ENCODE measurements at places on chromosomes 3 and 15.

GRCh38 chr15:23773093-23773492, 86.0 kb upstream of the NDN start:
- no peak for DNase-seq

GRCh38 chr15:79209116-79209515, 73.4 kb upstream of the ANKRD34C start:
- no peak for DNase-seq

DNA sequence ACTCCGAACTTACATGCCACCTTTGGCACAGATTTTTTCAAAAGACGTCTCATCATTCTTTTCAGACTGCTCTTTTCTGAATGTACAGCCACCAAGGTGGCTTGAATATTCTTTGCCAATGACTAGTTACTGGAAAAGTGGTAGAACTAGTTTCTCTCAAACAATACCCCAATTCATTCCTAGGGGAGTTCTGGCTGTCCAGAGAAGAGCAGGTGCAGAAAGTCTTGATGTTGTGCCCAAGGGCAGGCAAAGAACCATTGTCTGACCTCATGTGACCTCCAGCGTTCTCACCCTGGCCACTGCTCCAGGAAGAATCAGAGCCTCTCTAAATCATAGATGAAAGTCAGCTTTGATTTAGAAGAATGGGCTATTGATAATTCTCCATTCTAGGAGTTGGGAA, 5.5 kb downstream of the LMOD3 start:
- no peak for DNase-seq

- DNase-seq, result no peak
These were observed 52.5 kb downstream of the IFT80 start for GRCh38 chr3:160346511-160346910.

DNA sequence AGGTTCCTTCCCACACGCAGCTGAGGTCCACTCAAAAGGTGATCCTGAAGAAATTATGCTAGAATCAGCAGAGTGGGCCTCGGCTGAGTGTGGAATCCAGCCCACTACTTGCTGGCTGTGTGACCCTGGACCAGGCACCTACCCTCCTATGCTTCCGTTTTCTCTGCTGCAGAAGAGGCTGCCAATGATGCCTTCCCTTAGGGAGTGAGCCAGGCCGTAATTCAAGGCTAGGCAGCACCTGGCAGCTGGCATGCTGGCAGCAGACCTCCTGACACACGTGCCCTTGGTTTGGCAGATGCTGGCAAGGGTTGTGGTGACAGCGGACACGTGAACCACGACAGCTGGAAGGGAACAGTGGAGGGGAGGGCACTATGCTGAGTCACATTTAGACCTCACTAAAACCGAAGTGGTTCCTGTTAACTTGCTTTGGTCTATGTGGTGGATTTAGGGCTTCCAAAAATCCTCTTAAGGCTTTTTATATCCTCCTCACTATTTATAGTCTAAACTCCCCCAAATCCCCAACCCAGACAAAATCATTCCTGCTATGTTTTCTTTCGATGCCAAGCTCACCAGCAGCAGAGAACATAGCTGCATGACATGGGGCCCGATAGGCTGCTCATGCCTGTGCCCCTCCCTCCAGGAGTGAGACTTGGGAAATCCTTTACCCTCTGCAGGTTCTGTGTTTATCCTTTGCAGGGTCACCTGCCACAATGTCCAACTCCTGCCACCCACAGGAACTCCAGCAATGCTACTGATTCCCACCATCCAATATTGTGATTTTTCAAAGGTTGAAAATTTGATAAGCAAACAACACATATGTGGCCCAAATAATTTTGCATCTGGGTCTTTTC, 10.6 kb upstream of the PCSK6 start:
- peak; percentile 69 for DNase-seq

- no peak for DNase-seq
These were observed 40.7 kb downstream of the GASK1A start for GRCh38 chr3:43019826-43020225.

- no peak for DNase-seq
These were observed 29.0 kb downstream of the AMOTL2 start for GRCh38 chr3:134345202-134345601.

DNA sequence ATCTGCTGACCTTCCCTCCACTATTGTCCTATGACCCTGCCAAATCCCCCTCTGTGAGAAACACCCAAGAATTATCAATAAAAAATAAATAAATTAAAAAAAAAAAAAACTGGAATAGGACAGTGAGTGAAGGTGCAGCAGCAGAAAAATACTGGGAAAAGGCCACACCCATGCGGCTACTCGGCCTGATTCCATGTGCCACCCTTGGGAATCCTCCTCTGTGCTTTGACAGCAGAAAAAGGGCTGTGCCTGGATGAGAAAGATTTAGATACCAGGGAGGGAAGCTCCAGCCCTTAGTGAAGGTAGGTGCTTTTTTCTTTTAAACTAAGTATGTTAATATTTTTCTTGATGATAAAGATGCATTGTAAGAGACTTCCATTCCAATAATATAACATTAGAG, 107.8 kb downstream of the CTNNB1 start:
- no peak for DNase-seq

DNA sequence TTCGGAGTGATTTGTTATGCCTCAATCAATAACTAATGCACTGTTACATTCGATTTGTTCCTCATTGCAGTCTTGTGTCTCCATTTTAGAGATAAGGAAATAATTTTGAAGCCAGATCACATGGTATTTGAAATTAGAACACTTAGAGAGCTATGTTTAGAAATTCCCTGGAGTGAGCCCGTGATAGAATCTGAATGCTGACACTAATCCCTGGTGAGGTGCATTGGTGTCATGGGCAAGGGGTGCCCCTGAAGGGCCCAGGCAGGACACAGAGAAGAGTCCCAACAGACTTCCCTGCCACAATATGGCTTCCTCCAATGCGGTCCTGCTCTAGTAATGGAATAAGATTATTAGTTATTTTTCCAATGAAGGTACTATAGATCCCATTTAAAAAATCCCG, 223.0 kb downstream of the NR2F2 start:
- DNase-seq, result no peak

DNA sequence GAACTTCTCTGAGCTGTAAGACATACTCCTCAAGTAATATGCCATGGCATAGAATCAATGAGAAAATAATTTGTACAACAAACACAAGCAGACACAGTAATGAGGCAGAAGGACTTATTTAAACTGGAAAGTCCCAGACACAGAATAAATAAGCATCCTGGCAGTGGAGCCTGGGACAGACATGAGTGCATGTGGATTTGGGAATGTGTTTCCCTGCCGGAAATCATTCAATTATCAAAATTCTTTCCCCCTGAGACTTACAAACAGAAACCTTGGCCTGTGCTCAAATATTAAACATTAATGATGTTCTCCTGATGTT, 520.1 kb downstream of the ROBO1 start:
- DNase-seq, result no peak

- no peak for DNase-seq
These were observed 384.7 kb downstream of the NTRK3 start for GRCh38 chr15:87871731-87872320.

GRCh38 chr3:118077332-118077731, 957.3 kb downstream of the IGSF11 start:
- no peak for DNase-seq

DNA sequence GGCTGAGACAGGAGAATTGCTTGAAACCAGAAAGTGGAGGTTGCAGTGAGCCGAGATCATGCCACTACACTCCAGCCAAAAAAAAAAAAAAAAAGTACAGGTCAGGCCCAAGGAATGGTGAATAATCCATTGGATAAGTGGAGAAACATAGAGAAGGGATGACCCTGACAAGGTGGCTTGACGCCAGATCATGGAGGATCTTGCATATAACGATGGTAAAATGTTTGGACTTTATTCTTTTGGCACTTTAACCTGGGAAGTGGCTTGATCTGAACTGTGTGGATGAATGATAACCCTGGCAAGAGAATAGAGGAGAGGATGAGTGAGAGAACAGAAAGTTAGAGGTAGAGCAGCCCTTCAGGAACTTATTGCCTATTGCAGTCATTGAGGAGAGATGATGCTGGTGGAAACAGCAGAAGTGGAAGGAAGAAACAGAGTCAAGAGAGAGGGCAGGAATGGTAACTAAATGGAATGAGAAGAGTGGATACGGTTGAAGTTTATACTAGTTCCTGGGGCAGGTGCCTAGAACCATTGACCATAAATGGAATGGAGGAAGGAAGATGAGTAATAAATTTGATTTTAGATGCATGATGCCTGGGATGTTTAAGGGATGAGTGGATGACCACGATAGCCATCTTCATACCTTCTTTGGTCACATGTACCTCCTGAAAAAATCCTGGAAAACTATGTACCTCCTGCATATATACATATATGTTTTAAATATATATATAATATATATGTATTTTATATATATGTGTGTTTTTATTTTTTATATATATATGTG, 57.8 kb downstream of the BLM start:
- DNase-seq, result no peak

DNA sequence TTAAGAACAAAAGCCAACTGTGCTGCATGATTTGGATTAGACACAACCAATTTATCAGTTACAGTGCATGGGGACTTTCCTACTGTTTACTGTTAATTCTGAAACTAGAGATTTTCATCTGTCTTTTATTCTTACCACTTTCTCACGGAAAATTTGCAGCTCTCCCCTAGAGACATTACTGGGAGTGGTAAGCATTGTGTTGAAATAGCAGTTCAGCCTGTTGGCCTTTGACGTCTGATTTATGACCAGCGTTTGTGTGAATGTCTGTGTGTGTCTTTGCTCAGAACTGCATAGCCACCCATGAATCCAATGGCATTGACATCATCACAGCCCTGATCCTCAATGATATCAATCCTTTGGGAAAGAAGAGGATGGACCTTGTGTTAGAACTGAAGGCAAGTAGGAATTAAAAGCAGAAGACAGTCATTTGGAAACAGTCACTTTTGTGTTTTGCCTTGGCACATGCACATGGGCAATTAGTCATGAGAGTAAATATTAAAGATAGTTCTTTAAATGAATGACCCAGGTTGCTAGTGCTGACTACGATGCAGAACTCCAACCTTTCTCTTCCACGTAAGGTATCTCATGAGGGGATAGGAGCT, 202.2 kb upstream of the BHLHE40 start:
- no peak for DNase-seq

GRCh38 chr3:184500344-184500923, 61.2 kb upstream of the EPHB3 start:
- no peak for DNase-seq

GRCh38 chr15:64456634-64457108, 3.7 kb upstream of the ZNF609 start:
- peak; percentile 36 for DNase-seq

DNA sequence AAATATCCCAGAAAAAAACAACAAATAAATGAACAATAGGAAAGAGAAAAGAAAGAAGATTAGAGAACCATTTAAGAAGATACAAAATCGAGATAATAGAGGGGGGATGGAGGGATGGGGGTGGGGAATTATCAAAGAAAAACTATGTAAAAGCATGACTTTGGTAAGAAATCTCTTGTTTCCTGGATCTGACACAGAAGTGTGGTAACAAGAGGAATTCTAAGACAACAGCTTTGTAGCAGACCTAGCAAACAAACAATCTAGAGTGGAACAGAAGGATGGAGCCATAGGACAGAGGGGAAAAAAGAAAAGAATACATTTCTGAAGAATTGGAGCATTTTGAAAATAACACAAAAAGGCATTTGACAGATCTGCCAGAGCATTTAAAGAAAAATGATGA, 49.3 kb upstream of the HEG1 start:
- DNase-seq, result no peak

GRCh38 chr3:152937234-152937633, 102.3 kb downstream of the P2RY1 start:
- no peak for DNase-seq

- no peak for DNase-seq
These were observed 4.9 kb downstream of the SLC12A6 start for GRCh38 chr15:34332553-34333120.

DNA sequence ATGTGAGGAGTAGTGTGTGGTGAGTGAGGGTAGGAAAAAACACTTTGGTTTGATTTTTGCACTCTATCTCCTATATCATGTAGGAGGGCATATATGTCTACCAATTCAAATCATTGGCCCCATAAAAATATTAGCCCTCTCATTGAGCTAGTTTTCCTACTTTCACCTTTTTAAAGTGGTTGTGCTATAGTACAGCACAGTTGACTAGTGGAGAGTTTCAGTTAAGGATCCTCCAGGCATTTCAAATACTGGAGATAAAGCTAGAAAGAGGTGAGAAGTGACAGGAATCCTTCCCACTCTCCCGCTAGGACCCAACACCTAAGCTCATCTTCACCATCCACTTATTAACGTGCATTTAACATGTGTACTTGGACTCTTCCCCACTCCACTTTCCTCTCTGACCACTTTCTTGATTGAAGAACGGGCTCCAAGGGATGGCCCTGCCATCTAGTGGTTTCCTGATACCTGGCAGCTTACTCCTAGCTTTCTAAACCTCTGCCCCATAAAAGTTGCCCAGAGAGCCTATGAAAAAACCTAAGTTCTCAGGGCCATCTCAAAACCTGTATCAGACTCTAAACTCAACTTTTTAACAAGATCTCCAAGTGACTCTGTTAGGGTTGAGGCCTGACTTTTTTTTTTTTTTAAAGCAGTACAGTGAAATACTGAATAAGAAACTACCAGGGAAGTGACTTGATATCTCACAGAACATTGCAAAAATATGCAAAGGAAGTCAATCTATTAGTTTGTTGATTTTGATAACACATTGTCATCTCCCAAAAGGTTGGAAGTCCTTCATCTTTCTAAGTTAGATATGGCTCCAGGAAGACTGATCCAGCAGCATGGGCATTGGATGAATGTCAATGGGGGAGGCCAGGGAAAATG, 17.9 kb downstream of the IL12A start:
- peak; percentile 69 for DNase-seq

DNA sequence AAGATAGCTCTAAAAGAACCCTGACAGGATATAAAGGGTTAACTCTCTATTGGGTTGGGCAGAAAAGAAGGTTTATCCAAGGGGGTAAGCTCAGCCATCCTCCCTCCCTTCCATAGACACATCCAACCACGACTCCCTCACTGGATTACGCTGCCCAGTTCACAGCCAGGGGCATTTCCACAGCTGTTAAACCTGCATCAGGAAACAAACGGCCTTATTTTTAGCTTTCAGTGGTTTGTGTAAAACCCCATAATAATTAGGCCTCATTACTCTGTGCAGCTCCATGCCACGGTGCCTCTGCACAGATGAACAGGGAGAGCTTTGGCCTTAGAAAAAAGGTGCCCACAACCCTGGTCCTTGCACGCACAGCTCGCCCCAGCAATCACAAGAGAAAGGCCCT, 110.6 kb downstream of the GABRB3 start:
- DNase-seq, result no peak

DNA sequence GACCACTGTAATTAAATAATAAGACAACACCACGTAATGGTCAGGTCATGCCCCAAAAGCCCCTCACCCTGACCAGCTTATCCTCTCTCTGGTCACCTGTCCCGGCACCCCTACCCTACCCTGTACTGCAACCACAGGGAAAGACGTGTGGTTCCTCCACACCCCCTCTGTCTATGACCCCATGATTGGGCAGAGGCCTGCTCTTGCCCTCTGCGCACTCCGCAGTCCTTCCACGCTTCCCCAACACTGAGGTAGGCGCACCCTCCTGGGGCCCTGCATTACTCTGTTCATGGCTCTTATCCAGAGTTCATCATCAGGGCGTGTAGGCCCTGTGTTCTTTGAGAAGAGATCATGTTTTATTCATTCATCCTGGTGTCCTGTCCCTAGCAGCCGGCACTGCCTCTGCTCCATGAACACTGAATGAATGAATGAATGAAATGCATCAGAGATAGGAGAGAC, 33.8 kb downstream of the MGLL start:
- DNase-seq, result no peak
